ENCODE measurements at places on chromosomes 2 and 18.

DNA sequence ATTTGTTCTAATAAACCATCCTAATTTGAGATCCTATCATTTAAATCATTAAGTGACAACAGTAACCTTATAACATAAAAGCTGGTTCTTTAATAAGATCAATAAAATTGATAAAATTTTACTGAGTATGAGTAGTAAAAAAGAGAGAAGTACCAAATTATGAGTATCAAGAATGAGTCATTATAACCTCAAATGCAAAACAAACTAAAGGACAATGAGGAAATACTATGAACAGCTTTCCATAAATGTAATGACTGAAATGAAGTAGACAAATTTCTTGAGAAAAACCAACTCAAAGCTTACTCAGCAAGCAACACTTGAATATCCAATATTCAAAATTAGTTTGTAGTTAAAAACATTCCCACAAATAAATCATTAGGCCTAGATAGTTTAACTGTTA is 433.0 kb downstream of the ZEB2 start:
- DNase-seq = no peak

GRCh38 chr2:148102641-148103040 is 81.8 kb downstream of the MBD5 start:
- no peak for DNase-seq

- no peak for DNase-seq
Measured at GRCh38 chr18:11747731-11748130, 58.7 kb downstream of the GNAL start.

DNA sequence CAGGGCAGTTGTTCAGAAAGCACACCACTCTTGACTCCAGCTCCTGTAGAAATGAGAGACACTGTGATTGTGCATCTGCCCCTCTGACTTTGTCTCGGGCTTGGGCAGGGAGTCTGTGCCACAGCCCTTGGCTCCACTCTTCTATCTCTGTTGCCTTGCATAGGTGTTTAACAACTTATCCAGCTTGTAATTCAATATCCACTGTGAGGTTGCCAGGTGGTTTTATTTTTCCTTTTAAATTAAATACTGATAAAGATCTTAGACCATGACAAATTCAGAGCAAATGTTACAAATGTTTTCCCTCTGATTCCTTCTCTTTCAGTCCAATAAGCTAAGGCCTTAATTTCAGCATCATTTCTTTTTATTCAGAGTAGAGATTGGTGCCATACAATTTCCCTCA is 421.7 kb downstream of the STK39 start:
- no peak for DNase-seq

DNA sequence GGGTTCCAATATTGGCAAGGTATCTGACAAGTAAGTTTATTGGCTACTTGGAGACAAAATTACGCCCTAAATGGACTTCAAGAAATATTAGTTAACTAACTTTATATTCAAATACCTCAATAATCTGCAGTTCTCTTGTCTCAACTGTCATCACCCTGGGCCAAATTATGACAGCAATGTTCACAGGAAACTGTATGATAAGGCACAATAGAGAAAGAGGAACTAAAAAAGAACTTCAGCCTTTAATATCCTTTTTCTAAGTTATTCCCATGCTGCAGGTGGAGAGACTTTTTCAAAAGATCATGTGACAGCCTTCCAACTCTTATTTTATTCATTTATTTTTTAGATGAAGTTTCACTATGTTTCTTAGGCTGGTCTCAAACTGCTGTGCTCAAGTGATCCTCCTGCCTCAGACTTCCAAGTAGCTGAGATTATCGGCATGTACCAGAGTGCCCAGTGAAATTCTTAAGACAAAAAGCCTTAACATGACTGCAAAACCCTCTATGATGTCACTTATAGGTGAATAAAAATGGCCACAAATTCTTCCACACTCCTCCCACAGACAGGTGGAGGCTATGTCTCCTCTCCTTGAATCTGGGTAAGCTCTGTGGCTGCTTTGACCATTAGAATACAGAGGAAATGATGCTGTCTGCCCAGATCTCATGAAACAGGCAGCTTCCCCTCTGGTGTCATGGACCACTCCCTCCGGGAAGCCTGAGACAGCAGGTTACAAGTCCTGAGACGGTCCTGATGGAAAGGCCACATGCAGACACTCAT is 211.0 kb downstream of the TGIF1 start:
- no peak for DNase-seq

- no peak for DNase-seq
Measured at GRCh38 chr2:20611077-20611843, 39.6 kb downstream of the HS1BP3 start.

- DNase-seq = no peak
Measured at GRCh38 chr2:66305718-66306117, 129.2 kb upstream of the MEIS1 start.

DNA sequence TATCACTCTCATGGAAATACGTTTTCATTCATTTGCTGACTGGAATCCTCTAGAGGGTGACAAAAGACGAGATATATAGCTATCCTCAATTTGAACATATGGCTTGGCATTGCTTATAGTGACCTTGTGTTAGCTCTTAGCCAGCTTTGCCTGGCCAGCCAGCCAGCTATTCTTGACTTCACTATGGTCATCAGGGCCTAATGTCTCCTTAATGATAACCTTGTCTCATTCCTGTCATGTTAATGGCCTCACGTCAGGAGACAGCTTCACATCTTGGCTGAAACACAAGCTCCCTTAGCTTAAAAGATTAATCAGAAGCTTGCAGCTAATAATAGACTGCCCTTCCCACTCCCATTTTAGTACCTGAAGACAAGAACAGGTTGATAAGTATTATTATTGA is 1517.5 kb upstream of the PIK3C3 start:
- DNase-seq = no peak

GRCh38 chr2:182066400-182067087 is 80.9 kb downstream of the PPP1R1C start:
- no peak for DNase-seq

GRCh38 chr2:173493874-173494273 is 139.2 kb downstream of the CDCA7 start:
- no peak for DNase-seq

- no peak for DNase-seq
Measured at GRCh38 chr18:76844742-76845477, 22.6 kb downstream of the ZNF236 start.

DNA sequence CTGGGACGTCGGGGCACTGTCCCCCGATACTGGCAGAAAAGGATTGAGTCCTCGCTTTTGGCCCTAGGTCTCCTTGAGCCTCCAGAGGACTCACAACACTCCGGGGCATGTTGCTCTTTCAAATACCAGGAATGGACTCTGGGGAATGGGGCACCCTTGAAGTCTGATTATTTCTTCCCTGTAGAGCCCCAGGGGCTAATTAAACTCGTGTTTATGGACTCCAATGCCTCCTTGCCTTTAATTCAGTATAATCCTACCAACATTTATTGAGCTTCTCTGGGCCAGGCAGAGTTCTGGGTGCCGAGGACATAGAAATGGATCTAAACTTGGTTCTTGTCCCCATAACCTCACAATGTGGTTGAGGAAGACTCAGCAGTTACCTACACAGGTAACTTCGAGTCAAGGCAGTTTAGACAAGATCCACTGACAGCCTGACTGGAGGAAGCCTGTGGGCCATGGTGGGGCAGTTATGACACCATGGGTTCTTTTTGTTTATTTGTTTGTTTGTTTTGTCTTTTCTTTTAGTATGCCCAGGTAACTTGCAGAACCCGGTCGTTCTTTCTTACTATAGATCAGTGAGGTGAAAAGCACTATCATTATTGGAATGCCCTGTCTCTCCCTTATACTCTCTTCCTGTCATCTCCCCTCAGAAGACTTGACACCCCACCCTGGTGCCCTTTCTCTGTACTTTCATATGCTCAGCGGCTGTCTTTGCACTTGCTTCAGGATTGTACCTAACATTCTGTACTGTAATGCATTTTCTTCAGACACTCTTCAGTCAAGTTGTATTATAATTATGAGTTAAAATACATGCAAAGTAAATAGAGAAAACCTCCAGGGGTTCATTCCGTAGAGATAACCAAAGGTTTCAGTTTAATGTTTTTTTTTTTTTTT is 3.2 kb downstream of the CFLAR start:
- no peak for DNase-seq

DNA sequence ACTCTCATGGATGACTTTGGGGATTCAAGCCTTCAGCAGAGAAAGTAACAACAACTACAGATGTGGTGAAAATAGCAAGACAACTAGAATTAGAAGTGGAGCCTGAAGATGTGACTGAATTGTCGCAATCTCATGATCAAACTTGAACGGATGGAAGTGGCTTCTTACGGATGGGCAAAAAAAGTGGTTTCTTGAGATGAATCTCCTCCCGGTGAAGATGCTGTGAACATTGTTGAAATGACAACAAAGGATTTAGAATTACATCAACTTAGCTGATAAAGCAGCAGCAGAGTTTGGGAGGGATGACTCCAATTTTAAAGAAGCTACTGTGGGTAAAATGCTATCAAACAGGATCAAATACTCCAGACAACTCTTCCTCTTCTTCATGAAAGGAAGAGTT is 43.1 kb downstream of the AAK1 start:
- no peak for DNase-seq

DNA sequence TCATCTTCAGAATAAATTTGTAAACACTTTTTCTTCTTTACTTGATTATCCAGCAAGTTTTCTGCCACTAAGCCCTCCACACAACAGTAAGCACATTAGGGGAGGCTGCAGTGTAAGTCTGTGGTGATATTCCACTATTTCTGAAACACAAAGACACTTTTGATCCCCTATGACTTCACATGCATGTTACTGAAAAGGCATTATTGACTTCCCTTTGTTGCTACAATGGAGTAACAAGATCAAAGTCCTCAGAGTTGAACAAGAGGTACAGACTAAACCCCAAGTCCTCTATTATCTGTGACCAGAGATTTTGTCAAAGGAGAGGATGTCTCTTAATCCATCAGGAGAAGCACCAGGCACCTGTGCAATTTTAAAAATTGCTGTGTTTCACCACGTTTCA is 157.9 kb downstream of the CD226 start:
- no peak for DNase-seq

DNA sequence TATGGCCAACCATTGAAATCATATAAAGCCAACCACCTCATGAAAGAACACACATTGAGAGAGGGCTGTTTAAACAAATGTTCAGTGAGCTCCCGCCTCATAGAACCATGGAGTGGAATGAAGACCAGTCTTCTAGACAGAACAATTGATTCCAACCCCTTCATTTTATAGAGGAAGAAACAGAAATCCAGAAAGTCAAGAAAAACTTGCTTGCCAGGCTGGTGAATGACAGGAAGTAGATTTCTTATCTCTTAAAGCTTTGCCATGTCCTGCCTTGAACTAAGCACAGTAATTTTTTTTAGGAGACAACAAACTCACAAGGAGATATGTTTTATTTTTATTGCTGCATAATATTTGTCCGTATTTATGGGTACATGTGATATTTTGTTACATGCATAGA is 16.5 kb upstream of the NRP2 start:
- no peak for DNase-seq

- no peak for DNase-seq
Measured at GRCh38 chr18:79067611-79068010, 1.6 kb upstream of the ATP9B start.

GRCh38 chr2:218748741-218749441 is 33.1 kb upstream of the CYP27A1 start:
- DNase-seq = no peak

DNA sequence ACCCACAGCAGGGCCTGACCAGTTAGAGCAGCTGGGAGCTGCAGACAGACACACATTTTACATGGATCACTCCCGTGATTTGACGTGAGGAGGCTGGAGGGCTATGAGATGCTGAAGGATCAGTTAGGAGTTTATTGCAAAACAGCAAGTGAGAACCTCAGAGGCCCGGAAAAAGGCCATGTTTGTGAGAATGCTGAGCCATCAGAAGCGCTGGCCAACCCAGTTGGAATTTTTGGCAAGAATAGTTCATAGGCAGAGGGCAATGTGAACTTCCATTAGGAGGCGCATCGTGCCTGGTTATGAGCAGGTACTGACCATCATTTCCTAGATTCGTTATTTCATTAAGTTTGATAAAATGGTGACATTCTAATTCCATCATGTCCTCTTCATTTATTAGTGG is 23.3 kb upstream of the LMAN1 start:
- DNase-seq = no peak

GRCh38 chr2:236862961-236863728 is 222.5 kb upstream of the COPS8 start:
- DNase-seq = no peak

DNA sequence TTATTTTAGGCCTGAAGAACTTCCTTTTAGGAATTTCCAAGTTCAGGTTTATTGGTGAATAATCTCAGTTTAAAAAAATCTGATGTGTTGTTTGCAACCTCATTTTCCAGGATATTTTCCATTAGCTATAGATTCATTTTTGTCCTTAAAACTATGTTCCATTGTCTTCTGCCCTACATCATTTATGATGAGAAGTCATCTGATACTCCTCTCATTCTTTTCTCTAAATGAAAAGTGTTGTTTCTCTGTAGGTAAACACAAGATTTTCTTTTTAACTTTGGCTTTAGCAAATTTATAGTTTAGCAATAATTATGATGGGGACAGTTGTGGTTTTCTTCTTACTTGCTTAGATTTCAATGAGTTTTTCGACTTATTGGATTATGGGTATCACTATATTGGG is 427.3 kb downstream of the DCDC2C start:
- DNase-seq = no peak

- DNase-seq = no peak
Measured at GRCh38 chr2:196315388-196316049, 144.1 kb upstream of the STK17B start.

GRCh38 chr18:22674272-22674671 is 256.6 kb upstream of the CTAGE1 start:
- no peak for DNase-seq

DNA sequence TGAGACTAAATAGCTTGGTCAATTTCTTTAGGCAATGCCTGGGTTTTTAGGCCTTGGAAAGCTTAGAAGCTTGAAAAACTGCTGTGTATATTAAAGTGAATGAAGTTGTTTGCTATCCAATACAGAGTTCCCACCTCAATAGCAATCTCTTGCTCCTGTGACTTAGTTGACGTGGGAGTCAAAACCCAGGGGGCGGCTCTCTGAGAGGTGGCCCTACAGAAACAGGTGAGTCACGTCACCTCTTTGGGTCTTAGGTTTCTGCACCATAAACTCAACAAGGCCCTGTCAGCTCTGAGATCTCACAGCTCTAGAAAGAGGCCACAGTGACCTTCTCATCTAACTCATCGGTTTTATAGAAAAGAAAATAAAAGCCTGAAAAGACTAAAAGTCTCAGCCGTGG is 79.6 kb downstream of the ADD2 start:
- DNase-seq = no peak
